ENCODE measurements at places on chromosomes 7 and 10.

- DNase-seq = no peak
Measured at GRCh38 chr7:149846436-149847046, 8.4 kb downstream of the ZNF862 start.

- no peak for DNase-seq
Measured at GRCh38 chr7:34497153-34497777, 160.8 kb upstream of the NPSR1 start.

GRCh38 chr7:133064082-133064820, 17.6 kb downstream of the CHCHD3 start:
- DNase-seq = no peak

- no peak for DNase-seq
Measured at GRCh38 chr10:59393349-59393748, 31.0 kb upstream of the FAM13C start.

- no peak for DNase-seq
Measured at GRCh38 chr7:81447351-81447952, 322.4 kb downstream of the HGF start.

DNA sequence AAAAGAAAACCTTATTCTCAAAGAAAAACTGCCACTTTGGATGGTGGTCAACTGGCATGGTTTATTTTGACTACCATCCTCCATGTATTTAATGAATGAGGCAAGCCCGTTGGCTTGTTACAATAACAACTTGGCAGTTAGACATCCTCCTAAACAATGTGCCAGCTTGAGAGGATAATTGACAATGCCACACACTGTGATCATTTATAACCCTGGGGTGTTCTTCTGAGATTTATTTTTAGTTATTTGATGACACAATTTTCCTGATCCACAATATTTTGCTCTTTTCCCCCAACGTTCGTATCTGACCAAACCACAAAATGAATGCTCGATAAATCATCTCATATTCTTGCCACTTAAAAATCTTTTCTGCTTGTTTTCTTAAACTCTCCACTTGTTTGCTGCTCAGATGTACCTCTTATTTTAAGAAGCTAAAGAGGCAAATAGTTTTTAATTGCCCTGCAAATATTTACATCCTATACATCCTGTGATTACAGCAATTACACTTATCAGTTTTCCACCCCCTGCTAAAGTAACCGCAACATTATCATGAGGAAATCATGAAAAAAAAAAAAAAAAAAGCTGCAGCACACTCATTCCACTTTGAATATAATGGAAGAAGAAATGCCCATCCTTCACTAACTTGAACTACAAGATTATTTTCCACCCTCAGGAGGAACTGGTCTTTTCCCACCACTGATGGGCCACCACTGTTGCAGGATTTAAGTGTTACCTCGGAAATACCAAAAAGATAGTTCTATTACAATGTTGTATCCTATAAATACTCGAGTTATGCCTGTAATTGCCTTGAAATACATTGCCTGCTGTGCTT, 119.9 kb downstream of the MBL2 start:
- DNase-seq = no peak

DNA sequence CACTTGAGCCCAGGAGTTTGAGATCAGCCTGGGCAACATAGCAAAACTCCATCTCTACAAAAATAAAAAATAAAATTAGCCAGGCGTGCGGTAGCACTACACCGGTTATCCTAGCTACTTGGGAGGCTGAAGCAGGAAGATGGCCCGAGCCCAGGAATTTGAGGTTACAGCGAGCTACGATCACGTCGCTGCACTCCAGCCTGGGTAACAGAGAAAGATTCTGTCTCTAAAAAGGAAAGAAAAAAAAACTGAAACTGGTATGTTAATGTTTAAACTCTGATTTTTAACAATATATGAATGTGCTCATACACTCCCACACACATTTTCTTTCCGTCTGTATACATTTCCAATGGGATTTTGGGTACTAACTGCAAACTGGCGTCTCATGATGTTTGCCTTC, 140.6 kb upstream of the KMT2E start:
- DNase-seq = no peak

- DNase-seq = no peak
Measured at GRCh38 chr10:131833013-131833412, 67.8 kb upstream of the PPP2R2D start.

- DNase-seq = no peak
Measured at GRCh38 chr7:55325371-55325792, 39.8 kb upstream of the LANCL2 start.

DNA sequence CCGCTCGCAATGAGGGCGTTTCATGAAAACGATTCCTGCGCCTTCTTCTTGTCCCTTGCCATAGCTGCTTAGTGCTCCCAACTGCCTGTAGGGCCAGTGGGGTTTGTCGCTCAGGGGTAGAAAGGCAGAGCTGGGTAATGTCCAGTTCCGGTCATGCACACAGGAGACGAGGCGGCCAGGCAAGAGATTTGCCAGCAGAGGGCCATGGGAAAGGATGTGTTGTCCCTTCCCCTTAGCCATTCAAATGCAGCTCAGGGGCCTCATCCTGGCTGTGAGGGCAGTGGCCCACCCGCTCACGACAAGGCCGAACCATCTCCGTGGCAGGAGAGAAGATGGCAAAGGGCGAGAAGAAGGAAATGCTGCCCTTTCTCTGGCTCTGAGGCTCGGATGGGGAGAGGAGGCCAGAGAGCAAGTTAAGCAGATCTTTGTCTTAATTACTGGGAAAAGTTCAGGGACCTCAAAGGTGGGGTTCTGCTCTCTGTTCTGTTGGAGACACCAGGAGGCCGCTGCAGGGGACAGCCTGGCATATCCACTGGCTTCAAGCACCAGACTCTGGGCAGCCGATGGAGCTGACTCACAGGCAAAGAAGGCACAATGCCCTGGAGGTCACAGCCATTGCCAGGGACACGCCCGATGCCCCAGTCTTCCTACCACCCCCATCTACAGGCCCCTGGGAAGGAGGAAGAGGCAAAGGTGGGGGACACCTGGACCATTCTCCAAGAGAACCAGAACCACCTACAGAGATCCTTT, 534.8 kb upstream of the MGMT start:
- DNase-seq = no peak

DNA sequence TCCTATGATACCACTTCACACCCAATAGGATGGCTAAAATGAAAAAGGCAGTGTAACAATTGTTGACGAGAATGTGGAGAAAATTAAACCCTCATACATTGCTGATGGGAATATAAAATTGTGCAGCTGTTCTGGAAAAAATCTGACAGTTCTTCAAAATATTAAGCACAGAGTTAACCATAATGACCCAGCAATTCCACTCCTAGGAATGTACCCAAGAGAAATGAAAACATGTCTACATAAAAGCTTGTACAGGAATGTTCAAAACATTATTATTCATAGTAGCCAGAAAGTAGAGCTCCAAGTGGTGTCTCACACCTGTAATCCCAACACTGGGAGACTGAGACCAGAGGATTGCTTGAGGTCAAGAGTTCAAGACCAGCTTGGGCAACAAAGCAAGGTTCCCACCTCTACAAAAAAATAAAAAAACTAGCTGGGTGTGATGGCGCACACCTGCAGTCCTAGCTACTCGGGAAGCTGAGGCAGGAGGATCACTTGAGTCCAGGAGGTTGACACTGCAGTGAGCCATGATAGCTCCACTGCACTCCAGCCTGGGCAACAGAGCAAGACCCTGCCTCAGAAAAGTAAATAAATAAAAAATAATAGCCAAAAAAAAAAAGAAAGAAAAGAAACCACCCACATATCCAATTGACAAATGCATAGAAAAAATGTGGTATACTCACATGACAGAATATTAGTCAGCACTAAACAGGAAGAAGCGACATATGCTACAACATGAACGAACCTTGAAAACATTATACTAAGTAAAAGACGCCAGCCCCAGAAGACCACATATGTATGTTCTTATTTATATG, 5.0 kb downstream of the RHEB start:
- DNase-seq = no peak

DNA sequence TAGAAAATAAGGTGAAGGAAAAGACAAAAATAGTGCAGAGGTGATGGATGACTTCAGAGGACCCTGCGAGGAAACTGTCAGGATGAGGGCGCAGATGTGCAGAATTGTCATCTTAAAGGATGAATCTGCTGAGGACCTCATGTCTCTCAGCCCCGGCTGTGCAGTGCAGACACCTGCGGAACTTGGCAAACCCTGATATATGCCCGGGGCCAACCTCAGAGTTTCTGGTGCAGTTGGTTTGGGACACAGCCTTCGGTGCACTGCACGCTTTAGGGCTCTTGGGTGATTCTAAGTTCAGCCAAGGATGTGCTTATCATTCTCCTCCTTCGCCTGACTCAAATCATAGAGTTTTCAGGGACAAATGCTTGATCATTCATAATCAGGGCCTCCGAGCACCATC, 310.1 kb downstream of the TCERG1L start:
- no peak for DNase-seq

- no peak for DNase-seq
Measured at GRCh38 chr7:130286881-130287280, 6.1 kb upstream of the CPA4 start.

DNA sequence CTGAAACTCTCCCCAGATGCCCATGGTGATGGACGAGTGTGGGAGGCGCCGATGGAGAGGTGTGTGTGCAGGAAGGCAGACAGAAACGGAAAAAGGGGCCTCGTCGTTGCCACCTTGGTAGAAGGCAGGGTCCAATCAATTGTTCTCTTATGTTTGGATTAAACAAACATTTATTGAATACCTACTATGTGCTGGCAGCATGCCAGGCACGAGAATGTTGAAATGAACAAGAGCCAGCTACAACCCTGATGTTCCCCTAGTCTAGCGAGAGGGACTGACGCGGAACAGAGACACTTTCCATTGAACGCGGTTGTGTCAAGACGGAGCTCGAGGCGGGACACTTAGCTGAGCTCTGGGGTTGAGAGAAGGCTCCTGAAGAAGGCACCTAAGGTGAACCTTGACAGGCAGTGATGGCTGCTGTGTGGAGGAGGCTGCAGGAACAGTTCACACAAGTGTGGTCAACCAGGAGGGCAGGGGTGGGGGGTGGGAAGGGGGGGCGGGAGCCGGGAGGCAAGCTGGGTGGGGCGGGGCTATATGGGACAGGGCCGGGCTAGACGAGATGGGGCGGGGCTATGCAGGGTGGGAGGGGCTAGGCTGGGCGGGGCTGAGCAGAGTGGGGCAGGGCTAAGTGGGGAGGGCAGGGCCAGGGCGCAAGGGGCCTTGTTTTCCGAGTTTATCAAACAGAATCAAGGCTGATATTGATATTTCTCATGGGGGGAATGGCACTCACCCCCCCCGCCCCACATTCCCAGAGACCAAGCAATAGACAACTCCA, 181.0 kb downstream of the GATA3 start:
- no peak for DNase-seq

GRCh38 chr7:12162415-12163113, 48.5 kb upstream of the TMEM106B start:
- no peak for DNase-seq

DNA sequence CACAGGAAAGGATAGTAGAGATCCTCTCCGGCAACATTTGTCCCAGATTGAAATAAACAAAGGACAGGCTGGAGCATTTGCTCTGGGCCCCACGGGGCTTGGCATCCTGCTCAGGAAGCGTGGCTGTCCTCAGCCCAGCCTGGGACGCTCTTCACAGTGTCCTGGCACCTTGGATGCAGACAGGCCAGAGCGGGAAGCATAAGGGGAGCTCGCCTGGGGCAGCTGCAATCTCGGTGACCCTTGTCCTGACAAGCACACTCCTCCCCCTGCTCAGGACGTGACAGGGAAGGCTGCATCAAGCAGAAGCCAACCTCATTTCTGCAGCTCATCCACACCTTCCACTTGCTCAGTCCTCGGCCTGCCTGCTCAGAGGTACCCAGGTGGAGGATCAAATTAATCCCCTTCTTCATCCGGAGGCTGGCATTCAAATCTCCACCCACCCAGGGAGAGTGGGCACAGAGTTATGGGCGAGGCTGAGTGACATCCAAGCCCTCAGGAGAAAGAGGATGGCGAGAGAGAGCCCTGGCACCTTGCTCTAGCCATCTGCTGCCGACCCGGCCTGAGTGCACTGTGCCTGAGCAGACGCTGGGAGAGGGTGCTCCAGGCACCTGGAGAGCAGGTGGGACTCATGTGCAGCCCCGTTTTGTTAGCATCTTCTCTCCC, 47.6 kb downstream of the ABRAXAS2 start:
- no peak for DNase-seq

DNA sequence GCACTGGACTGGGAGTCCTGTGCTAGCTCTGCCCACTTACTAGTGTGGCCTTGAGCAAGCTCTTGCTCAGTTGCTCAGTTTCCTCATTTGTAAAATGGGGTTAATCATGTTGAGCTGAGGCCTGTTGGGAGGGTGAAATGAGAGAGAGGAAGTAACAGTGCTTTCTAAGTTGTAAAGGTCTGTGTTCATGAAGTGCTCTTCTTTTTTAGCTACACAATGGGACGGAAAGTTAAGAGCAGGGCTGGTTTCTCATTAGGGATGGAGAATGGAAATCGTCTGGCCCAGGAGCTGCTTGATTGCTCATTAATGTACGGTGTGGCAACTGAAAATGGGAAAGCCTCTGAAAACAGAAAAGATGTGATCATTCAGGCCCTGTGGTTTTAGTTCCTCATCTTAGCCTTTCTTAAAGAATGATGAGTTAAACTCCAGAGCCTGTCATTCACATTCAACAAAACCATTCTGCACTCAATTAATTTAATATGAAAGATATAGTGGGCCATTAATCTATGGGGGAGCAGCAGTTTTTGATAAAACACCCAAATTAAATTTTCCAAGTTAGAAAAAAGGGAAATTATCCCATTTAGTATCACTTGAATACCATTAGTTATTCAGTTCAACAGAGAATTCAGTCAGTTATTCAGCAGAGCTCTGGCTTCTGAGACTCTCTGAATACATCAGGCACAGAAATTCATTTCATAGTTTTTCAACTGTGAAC, 60.5 kb downstream of the SH2D4B start:
- no peak for DNase-seq

GRCh38 chr10:112278871-112279270, 4.3 kb upstream of the TECTB start:
- DNase-seq = no peak

DNA sequence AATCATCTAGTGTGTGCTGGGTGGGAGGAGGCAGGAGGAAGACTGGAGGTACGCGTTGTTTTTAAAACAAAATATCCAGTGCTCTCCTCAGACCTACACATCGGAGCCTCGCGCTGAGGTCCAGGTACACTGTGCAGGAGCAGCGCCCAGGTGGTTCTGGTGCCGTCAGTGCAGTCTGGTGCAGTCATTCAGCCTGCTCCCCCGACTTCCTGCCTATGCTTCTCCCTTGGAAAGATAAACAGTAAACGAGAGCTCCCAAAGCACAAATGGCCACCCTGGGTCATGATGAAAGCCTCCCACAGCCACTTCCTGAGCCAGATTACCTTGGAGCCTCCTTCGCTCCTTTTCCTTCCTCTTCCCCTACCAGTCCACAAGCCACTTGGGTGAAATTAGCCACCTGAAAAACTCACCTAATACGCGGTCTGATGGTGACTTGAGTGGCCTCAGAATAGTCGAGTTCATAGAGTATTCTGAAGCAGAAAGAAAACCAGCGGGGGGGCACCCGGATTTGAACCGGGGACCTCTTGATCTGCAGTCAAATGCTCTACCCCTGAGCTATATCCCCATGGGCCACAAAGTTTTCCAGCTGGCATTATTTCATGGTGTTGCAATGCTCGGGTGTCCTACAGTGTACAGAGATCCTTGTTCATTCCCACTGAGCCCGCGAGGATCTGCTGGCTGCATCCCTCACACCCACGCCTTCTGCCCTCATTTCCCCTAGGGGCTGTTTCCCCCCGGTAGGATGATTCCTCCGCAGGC, 82.5 kb downstream of the ZNF467 start:
- no peak for DNase-seq

- DNase-seq = no peak
Measured at GRCh38 chr10:33817605-33818004, 483.1 kb upstream of the NRP1 start.

Data from CD4-positive, alpha-beta T cell treated with Interleukin-21 for 1 hour (primary cell).